Dermis microvascular lymphatic vessel endothelial cell (primary cell): ENCODE measurements at places on chromosomes 7 and 10. TPM values are rescaled to one million over a fixed set of nuclear protein-coding genes. Genes with fewer than 3 reads are reported as not detected.

The MMRN2 gene
- total RNA-seq: 82.2 and 108 TPM in 2 replicates

The CRPPA gene
- 1.2 and 1.8 TPM in 2 replicates for total RNA-seq

The SEM1 gene
- total RNA-seq: 31.4 and 53.1 TPM in 2 replicates

The TDRD1 gene
- total RNA-seq: not detected in 2 replicates

The GIMAP6 gene
- 169 and 251 TPM in 2 replicates for total RNA-seq

The ITIH2 gene
- not detected in 2 replicates for total RNA-seq

The ACHE gene
- 1.2 and 4.3 TPM in 2 replicates for total RNA-seq

The OPN4 gene
- total RNA-seq: not detected in 2 replicates

The SPDYE16 gene
- 0.13 TPM in 1 of 2 replicates, not detected in the other for total RNA-seq
